ENCODE measurements at places on chromosomes 7 and 10. TPM values are rescaled to one million over a fixed set of nuclear protein-coding genes. Genes with fewer than 3 reads are reported as not detected.

DNA sequence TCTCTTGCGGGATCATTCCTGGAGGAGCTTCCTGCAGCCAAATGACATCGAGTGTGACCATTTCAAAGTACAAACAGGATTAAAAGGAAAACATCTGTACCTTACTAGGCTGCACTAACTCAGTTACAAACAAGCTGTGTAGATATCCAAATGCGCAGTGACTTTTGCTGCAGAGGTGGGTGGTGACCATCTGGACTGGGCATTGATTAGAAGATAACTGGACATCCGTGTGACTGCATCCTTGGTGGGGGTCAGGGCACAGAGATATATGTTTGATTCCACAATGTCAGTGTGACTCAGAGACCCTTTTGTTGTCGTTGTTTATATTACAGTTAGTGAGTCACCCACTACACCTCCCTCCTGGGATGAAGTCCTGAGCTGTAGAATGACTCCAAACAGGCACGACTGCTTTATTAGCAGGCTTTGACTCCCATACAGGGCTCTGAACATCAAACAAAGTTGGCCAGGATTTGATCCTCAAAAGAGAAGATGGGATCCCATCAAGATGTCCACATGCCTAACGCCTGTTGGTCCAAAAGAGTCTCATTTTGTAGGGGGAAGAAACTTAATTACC lies 56.7 kb upstream of the SDK1 start:
- no peak for DNase-seq

- DNase-seq: no peak
Measured at GRCh38 chr7:113856010-113856409, 62.8 kb downstream of the PPP1R3A start.

DNA sequence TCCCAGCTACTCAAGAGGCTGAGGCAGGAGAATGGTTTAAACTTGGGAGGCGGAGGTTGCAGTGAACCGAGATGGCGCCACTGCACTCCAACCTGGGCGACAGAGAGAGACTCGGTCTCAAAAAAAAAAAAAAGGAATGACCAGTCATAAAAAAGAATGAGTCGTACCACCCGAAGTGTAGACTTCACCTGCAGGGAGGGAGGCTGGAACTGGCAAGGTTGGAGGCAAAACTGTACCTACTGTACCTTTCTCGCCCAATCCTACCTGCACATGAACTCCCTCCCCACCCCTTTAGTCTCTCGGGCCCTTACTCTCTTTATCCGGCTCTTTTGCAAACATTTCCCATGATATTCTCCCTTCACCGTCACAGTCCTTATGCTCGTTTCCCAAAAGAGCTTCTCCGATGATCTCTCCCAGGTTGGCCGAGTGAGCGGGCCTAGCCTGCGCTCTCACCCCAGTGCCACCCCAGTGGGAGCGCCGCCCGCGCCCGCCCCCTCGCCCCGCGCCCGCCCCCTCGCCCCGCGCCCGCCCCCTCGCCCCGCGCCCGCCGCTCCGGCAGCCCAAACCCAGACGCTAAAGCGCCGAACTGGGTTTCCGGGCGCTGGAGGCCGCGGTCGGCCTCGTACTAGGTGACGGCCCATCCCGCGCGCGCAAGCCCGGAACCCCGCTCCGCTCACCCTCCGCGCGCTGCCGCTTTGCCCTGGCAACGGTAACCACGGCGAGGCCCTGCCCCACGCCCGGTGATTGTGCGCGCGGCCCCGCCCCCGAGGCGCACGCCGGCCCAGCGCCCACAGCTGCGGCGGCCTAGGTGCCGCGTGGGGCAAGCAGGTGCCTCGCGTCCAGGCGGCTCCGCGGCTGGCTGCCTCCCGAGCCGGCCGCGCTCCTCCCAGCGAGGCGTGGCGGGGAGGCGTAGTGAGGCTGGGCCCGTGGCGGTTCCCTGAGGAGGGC lies at the start of gene SMKR1:
Gene SMKR1 (plus strand): TSS at position 772 of the 948 bp plus-strand sequence. CDS start 294 bp downstream, outside the sequence.
- DNase-seq: peak; percentile 10

DNA sequence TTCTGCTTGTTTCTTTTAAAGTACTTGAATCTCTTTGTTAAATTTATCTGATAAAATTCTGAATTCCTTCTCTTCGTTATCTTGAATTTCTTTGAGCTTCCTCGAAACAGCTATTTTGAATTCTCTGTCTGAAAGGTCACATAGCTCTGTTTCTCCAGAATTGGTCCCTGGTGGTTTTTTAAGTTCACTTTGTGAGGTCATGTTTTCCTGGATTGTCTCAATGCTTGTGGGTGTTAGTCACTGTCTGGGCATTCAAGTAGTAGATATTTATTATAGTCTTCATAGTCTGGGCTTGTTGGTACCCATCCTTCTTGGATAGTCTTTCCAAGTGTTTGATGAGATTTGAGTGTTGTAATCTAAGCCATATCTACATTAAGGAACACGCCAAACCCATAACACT lies 1060.6 kb downstream of the LRMDA start:
- no peak for DNase-seq

GRCh38 chr10:4450981-4451908 lies 374.8 kb upstream of the AKR1E2 start:
- DNase-seq: no peak

DNA sequence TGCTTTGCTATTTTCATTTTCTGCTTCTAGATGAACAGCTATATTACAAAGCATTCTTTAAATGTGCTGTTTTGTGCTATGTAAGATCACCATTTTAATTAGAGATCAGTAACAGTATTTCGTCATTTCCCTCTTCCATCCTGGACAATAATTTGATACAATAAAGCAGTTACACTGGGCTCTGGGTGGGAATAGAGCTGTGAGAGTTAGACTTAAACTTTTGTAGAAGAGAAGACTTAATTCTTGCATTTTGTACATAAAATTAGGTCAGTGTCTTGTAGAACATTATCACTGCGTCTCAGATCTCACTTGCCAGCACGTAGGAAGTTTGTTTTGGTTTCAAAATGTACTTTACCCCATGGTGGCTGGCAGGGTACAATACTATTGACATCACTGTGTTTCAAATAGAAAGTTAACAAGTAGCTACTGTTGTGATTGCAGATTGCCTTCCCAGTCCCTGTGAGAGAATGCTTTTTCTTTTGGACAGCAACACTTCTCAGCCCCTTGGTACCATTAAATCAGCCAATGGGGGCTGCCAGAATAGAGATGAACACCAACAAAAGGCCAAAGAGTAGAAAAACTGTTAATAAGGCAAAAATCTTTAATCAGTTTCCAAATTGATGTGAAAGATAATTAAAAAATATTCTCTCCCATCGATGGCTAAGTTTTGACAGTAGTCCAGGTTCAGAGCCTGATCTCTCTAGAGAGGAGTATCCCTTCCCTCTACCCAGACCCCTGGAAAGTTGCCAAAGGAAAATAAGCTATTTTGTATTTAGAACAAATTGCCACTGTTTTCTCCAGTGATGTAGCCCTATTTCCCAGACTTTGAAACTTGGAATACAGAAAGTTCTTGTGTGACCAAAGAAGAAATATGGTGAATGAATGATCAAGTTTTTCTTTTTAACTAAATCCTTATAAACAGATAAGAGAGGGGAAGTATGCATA lies 35.1 kb downstream of the SMNDC1 start:
- DNase-seq: no peak

The TDRD1 gene
- 0.04 TPM for polyA plus RNA-seq

The GRID2IP gene
- 0.13 TPM for polyA plus RNA-seq
